ENCODE measurements at places on chromosomes 2 and 18. TPM values are rescaled to one million over a fixed set of nuclear protein-coding genes. Genes with fewer than 3 reads are reported as not detected.

The ALPP gene
- not detected for total RNA-seq

The EMILIN1 gene
- 4.1 TPM for total RNA-seq

The KYNU gene
- total RNA-seq: under 0.01 TPM

The UGT1A7 gene
- total RNA-seq: not detected

The ALPG gene
- total RNA-seq: not detected

The PARD6G gene
- 9.4 TPM for total RNA-seq

The SYT4 gene
- total RNA-seq: 746 TPM

The IKZF2 gene
- total RNA-seq: 11.0 TPM

The MAP3K20 gene
- total RNA-seq: 9.4 TPM

The OSR1 gene
- 3.7 TPM for total RNA-seq

The MTX2 gene
- total RNA-seq: 55.4 TPM

The PCARE gene
- not detected for total RNA-seq

The SERPINE2 gene
- total RNA-seq: 36.3 TPM

The LAMA3 gene
- total RNA-seq: 1.2 TPM

The INO80B gene
- 9.8 TPM for total RNA-seq

The ADRA2B gene
- total RNA-seq: under 0.01 TPM

The ITGA4 gene
- total RNA-seq: 6.9 TPM

The RNF103 gene
- 33.4 TPM for total RNA-seq

The UGT1A4 gene
- total RNA-seq: not detected

- DNase-seq: no peak
These were observed 356.5 kb upstream of the HNMT start for GRCh38 chr2:137607722-137608318.

DNA sequence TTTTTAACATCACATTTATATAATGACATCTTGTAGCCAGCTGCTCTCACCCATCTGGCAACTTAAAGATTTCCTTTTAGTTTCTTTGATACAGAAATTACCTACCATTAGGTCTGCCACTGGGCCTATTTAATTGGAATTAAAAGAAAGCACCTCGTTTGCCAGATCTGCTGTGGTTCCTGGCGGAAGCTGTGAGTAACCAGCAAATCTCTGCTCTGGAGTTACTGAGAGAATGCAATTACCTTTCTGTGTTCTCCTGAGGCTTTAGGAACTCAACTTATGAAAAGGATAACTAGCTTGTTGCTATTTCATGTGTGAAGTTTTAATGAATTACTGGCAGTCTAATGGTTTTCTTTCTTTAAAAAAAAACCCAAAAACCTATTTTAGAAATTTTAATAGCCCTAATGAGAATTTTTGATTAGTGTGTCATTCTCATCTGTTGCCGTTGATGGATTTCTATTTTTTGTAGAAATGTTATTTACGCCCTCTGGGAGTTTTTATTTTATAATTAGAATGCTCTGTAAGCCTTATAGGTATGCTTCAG, 69.7 kb upstream of the LYPD6B start:
- DNase-seq: no peak

- DNase-seq: no peak
These were observed 25.2 kb downstream of the CHN1 start for GRCh38 chr2:174979996-174980395.

DNA sequence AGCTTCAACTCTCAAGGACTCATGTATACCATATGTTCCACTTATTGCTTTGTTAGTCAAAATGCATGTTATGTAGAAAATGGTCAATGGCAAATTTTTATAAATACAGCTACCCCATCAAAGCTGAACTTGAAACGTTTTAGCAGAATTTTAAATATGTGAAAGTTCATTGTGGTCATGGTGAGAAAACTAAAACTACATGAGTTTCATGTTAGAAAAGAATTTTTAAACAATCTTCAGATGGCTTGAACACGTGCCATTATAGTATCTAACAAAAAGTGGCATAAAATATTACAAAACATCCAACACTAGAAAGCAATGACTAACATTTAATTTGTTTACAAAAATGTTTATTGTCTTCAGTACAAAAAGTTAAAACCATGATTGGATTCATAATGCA, 246.0 kb upstream of the KCNJ3 start:
- DNase-seq: no peak

- no peak for DNase-seq
These were observed 272.8 kb downstream of the TWIST2 start for GRCh38 chr2:239120664-239121063.

DNA sequence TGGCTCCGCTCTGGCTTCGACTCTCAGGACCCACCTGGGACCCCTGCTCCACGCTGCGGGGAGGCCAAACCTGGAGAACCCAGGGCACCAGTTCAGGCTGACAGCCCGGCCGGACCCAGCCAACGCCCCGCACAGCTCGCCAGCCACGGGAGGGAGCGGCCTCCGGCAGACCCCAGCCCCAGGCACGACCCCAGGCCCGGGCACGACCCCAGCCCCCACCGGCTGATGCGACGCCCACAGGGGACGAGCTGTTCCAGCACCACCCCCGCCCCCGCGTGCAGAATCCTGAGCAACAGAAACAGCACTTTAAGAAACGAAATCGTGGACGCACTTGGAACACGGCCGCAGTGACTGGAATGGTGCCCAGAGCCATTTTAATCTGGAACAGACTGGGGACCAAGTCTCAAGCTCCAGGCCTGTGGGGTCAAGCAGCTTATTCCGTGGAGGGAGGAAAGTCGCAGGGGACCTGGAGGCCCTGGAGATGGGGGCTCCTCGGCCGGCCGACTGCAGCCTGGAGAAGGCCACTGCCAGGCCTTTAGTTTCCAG, 74.2 kb downstream of the MBP start:
- no peak for DNase-seq

DNA sequence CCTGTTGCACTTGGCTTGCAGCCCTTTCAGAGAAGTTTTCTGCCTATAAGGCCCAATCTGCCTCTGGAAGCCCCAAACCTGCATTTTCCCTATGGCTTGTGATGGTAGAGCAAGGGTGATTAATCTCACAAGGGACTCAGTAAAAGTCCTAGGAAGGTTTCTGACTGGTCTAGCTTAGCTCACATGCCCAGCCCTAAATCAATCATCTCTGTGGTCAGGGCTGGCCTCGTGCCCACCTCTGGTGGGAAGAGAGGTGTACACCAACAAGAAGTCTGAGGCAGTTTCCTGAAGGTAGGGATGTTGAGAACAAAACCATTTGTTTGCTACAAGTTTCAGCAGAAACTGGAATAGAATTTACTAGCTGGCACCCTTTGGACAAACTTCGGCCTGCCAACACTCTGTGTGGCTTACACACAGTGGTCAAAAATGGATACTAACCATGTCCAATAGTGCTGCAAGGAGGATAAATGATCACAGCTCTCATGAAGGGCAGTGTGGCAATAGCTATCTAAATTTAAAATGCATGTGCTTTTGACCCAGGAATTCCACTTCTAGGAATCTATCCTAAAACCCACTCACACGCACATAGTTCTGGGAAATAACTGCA, 96.4 kb downstream of the EN1 start:
- DNase-seq: no peak

DNA sequence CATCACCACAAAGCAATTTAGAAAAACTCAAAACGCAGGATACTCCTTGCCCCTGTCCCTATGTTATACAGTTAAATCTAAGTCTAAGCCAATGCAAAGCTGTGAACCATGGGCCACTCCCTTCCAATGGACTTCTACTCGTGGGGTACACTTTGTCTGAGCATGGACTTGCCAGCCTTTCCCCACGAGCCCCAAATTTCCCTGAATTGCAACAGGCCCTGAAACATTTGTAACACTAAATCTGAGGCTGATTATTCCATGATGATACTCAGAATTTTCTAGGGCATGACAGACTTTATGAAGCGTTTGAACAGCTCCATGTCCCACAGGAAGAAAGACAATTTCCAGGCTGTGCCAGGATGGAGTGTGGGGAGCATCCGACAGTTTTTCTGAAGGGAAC, 189.6 kb downstream of the TXNL1 start:
- DNase-seq: no peak

GRCh38 chr2:118773826-118774225, 73.6 kb downstream of the EN1 start:
- no peak for DNase-seq

DNA sequence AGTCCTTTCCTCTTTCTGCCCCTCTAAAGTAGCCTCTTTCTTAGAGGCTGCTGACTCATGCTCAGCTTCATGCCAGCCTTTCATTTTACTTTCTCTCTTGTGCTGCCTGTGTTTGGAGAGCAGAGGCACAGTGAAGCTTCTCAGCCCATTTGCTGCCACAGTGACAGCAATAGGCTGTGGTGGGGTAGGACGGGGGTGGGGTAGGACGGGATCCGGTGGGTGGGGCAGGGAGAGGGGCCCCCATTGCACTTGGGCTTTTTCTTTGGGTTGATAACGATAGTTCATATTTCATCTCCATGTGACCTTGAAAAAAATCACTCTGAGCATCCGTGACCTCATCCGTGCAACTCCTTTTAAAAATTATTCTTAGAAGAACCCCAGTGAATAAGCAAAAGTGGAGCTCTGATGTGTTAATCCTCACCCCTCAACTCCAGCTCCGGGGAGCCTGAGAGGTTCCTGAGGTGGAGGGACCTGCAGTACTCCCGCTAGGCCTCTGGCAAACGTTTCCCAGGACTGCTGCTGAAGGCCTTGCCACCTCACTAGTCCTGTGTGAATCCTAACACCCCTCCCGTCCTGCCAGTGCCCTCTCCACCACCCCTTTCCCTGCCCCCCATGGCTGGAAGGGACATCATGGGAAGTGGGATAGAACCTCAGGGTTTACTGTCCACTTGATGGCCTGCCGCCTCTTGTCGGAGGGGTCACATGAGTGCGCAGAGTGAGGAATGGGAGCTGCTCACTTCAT, 70.8 kb downstream of the INPP4A start:
- DNase-seq: peak; percentile 42

- no peak for DNase-seq
These were observed 80.3 kb upstream of the GAREM1 start for GRCh38 chr18:32550963-32551362.

GRCh38 chr2:109300582-109300981, 171.6 kb downstream of the SH3RF3 start:
- DNase-seq: no peak

- no peak for DNase-seq
These were observed 152.4 kb upstream of the CAVIN2 start for GRCh38 chr2:191999101-191999841.

GRCh38 chr2:192657362-192657761, 462.6 kb upstream of the TMEFF2 start:
- no peak for DNase-seq

DNA sequence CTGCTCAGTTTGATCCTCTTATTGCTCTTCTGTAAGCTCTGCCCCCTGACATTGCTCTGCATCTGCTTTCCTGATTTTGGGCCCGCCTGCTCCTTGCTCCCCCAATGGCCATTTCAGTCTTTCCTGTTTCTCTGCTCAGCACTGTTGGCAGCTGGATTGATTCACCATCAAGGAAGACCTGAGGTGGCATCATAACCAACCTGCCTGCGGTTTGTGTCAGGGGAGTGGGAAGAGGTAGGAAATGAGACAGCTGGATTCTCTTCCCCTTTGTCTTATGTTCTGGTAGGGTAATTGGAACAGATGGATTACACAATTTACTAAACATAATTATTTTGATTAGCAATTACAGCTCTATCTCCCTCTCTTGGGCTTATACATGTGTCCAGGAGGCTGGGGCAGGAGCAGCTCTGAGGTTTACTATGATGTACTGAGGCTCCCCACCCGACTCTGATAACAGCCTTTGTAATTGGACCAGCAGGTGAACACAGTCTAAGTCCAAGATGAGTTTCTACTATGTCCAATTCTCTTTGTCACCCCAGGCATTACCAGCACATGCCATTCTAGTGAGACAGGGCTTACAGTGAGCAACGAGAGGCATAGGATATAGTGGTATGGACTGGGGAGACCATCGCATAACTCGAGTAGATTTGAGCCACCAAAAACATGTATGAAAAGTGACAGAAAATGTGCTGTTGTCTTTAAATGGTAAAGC, 151.8 kb upstream of the MMADHC start:
- DNase-seq: no peak

DNA sequence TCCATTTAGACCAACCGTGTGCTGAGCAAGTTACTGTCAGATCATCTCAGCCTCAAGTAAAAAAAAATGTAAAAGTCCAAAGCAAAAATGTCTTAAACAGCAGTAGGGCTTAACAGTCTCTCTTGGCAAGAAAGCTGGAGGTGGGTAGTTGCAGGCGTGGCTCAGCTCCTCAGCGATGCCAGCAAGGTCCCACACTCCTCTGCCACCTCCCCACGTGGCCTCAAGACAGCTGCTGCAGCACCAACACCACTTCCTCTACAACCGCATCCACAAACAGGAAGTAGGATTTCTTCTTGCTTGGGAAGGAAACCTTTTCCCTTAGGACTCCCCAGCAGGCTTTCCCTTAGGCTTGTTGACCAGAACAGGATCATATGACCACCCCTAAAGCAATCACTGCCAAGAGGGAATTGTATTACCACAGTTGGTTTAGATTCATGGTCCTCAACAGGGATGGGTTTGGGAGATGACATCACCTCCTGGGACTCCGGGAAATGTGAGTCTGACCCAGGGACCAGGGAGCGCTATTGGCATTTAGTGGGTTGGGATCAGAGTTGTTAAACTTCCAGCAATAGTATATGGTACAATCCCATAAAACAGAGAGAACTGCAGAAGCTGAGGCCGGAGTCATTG, 97.1 kb downstream of the MAPK4 start:
- no peak for DNase-seq

DNA sequence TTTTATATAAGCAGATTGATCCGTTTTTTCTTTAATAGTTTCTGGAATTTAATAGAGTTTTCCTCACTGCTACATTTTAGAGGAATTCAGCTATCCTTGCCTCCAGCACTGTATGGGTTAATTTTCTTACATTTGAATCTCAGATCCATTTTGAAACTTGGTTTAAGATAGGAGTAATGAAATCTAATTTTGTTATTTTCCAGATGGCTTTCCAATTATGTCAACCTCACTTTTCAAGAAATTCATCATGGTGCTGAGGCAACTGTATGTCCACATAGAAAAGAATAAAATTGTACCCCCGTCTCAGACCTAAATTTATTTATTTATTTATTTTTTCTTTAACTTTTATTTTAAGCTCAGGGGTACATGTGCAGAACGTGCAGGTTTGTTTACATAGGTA, 105.1 kb downstream of the EPB41L5 start:
- DNase-seq: no peak

DNA sequence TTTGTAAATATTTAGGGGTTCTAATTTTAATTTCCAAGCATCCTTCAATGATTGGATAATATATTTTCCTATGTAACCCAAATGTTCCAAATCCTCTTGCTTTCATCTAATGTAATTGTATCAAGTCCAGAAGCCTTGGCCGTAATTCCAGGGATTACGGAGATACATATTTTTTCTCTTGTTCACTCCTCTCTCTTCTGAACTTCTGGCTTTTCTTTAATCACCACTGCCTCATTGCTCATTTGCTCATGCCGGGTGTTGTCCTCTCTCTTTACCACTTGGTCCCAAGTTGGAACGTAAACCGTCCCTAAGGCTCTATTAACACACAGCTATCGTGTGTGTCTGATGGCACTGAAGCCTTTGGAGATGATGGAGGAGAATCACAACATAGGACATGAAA, 188.7 kb upstream of the COL3A1 start:
- no peak for DNase-seq
